ENCODE measurements at places on chromosomes 12 and 14. TPM values are rescaled to one million over a fixed set of nuclear protein-coding genes. Genes with fewer than 3 reads are reported as not detected.

CCDC63 gene
- total RNA-seq, result 2.9 TPM

METTL1 gene
- total RNA-seq, result 28.7 TPM

BCL2L14 gene
- total RNA-seq, result 9.9 TPM

GRCh38 chr14:67396381-67396970, 15.5 kb downstream of the PLEK2 start:
- DNase-seq, result no peak

DNA sequence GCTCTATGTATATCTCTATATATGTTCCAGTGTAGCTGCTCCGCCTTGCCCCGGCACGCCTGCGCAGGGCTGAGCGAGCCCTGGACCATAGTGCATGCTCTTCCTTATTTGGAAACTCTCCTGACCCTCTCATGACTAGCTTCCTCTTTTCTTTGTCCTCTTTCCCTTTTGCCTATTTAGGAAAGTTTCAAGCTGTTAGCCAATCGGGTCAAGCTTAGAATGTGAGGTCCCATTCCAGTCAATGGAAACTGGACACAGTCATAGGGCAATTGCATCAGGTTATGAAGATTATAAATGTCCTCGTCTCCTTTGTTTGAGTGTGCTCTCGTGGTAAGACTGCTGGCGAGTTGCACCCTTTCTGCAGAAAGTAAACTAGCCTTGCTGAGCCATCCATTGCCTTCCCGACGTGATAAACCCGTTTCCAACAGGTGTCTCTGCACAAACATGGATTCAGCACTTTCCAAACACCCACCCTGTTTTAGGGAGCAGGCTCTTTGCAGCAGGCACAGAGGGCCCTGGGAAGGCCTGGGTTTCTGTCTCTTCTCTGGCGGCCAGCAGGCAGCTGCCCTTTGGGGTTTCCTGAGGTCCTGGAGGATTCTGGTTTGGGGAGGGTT, 30.9 kb downstream of the CCDC92 start:
- DNase-seq, result no peak

GRCh38 chr14:105508601-105509000, 17.6 kb downstream of the TEDC1 start:
- DNase-seq, result no peak

DNA sequence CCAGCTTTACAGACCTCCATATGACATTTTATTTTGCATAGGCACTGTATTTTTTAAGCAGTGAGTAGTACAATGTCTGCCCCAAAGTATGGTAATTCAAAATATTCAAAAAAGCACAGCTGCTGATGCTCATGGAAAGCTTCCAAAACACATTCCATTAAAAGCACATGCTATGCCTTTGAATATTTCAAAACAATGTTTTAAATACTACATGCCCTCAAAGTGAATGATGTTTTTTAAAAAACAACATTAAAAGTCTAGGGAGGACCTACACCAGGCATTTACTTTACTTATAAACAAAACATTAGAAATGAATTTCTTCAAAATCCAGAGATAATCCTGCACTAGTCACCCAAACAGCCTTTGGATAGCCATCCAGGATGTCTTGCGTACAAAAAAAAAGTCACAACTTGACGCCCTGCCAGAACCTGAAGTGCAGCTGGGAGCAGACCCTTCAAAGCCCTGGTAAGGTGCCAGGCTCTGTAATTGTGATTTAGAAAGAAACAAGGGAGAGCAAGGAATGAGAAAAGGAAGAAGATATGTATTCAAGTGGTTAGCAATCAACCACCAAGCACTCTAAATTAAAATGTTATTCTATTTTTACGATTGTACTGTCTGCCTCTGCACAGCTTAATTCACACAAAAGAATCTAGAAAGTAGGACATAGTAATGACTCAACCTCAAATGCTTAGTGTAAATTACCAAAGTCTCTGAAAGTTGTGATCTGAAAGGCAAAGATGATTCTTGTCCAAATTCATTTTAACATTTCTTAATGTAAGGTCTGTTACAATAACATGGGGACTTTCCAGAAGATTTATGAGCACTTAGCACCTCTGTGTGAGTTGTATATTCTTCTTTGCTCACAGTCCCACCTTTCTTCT, 31.9 kb downstream of the CEP83 start:
- DNase-seq, result no peak

DNA sequence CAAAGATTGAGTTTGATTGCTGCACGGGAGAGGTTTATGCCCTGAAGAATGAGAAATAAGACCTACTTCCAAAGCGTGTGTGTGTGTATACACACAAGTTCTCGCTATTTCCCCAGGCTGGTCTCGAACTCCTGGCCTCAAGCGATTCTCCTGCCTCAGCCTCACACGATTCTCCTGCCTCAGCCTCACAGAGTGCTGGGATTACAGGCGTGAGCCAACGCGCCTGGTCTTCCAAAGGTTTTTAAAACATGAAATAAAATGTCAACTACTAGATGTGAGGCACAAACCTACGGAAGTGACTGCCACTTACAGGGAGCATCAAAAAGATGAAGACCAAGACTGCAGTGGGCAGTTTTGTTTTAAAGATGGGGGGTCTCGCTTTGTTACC, 622 bp upstream of the WASHC3 start:
- DNase-seq, result no peak

All from endodermal cell (in vitro differentiated cells).